ENCODE measurements at places on chromosomes 6 and 20.

DNA sequence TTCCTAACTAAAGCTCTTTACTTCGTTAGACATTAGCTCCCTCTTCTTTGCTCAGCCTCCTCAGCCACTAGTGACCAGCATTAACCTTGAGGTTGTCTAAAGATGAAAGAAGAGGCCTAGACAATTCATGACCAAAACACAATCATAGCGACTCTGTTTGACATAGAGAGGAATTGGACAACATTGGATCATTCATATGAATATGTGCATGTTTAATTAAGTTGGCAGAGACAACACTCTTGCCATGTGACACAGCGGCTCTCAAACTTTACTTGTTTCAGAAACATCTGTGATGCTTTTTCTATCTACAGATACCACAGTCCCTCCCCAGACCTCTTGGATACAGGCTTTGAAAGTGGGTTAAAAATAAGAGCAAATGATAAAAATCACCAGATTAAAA is 81.7 kb downstream of the LINC00237 start:
- no peak for DNase-seq

- DNase-seq, result no peak
Measured at GRCh38 chr6:72651174-72651573, 29.3 kb downstream of the KCNQ5 start.

GRCh38 chr6:13277231-13277630 is 51.1 kb downstream of the TBC1D7 start:
- no peak for DNase-seq

DNA sequence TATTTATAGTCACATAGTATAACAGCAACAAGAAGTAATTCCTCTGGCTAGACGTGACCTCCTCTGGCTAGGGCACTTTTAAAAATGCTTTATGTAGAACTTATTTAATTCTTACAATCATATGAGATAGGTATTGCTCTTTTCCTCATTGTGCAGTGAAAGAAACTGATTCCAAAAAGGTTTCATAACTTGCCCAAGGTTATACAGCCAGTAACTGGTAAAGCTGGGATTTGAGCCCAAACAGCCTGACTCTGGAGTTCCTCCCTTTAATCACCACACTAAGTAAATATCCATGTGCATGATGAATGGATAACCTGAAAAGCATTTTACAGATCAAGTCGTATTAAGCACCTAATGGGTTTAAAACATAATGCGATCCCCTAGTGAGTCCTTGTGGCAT is 214.6 kb downstream of the PRL start:
- DNase-seq, result no peak
